ENCODE measurements at places on chromosomes 12 and 14.

DNA sequence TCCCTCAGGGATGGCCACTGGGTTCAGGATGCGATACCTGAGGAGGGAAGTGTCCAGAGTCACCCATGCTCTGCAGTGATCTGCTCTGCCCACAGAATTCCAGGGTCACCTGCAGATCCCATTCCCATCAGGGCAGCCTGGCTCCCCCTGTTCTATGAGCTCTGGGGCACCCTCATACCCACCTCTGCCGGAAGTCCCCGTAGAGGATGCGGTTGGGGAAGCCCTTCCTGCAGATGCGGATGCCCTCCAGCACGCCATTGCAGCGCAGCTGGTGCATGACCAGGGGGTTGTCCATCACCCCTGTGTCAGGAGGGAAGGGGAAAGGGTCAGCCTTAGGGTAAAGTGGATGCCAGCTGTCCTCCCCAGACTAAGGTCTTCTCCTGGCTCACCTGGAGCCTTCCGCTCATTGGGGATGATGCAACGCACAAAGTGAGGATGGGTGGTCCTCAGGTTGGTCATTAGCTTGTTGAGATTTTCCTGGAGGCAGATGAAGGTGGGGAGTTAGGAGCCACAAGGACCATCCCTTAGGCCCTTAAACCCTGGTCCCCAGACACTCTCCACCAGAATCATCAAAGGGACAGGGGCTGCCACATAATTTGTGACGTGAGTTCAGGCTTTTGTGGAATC, 11.2 kb downstream of the MYH6 start:
- no peak for DNase-seq

DNA sequence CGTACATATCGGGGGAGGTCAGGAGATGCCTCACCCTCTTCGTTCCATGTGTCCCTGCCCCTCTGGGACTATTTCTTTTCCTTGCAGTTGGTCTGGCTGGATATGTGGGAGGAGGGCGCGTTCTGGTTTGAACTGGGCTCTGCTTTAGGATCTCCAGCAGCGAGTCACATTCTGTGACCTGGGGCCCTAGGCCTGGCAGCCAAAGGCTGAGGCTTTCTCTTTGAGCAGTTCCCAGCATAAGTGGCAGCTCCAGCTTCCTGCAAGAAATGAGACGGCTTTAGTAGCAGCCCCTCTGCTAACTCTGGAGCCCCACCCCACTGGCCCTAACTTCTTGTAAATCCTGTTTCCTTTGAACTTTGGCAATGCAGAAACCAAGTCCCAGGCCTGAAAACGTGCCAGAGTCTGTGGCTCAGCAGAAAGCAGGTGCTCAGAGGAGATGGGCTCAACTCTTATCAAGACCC, 274.8 kb downstream of the DPF3 start:
- no peak for DNase-seq

DNA sequence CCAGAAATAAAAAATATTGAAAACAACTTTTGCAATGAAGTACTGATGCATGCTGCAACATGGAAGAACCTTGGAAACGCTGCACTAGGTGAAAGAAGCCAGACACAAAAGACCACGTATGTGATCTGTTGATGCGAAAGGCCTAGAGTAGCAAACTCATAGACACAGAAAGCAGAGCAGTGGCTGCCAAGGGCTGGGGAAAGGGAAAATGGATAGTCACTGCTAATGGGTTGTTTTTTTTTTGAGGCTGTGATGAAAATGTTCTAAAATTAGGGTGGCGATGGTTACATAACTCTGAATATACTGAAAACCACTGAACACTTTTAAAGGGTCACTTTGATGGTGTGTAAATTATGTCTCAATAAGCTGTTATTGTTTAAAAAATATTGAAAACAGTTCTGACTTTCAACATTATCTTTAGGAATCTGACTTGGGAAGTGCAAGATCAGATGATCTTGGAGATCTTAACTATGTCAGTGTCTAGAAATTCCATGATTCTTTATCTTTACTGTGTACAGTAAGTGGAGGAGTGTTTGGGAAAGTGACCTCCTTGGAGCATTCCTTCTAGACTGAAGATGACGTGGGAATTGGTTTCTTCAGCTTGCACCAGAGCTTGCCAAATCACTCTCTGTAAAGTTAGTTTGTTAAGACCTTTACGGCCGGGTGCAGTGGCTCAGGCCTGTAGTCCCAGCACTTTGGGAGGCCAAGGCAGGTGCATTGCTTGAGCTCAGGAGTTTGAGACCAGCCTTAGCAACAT, 12.4 kb downstream of the MLXIP start:
- no peak for DNase-seq

DNA sequence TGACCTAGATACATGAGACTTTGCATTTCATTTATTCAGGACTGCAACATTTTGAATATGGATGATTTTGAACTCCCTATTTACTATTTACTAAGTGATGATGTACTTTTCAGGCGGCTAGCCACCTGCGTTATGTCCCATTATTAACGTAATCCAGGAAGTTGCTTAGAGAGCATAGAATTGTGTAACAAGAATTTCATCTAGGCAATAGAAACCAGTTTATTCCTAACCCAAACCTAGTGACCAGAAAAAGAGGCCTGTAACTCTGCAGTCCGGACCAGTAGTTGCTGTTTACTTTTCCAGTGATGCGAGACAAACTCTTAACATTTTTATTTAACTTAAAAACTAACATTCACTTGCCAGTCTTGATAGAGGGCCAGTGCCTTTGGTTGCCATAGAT, 12.3 kb downstream of the NUDT4 start:
- DNase-seq: no peak

DNA sequence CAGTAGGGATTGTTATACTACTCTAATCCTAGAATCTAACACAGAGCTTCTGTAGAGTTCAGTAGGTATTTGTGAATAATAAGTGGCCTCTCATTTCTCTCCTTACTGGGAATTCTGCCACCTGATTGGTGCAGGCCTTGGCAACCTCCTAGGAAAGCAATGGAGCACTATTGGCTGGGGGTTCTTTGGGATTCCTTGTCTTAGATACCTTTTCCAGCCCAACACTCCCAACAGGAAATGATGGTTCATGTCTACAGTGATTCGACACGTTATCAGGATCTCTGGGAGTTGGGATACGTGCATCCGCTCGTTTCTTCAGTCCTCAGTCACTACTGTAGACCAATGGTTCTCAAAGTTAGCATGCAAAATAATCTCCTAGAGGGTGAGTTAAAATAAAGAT, 67.4 kb downstream of the ELK3 start:
- no peak for DNase-seq

- DNase-seq: no peak
Observed at GRCh38 chr12:96210376-96211055, 16.3 kb downstream of the ELK3 start.

DNA sequence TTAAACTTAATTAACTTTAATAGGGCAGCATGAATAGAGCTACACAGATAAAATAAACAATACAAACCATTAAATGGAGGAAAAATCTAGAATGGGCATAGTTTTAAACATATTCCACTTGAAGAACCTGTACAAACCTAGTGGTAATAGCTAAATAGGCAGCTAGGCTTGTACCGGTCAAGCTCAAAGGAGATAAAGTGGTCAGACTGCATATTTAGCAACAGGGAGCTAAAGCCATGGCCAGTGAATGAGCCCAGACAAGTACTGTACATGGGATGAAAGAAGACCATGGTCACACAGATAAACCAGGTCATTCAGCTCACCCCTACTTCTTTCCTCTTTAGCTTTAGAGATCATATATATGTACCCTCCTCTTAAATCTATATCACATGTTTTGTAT, 186.6 kb upstream of the KRR1 start:
- no peak for DNase-seq

- no peak for DNase-seq
Observed at GRCh38 chr12:11497995-11498394, 102.6 kb upstream of the PRB2 start.

GRCh38 chr14:65045006-65045405, 57.3 kb downstream of the MAX start:
- no peak for DNase-seq

DNA sequence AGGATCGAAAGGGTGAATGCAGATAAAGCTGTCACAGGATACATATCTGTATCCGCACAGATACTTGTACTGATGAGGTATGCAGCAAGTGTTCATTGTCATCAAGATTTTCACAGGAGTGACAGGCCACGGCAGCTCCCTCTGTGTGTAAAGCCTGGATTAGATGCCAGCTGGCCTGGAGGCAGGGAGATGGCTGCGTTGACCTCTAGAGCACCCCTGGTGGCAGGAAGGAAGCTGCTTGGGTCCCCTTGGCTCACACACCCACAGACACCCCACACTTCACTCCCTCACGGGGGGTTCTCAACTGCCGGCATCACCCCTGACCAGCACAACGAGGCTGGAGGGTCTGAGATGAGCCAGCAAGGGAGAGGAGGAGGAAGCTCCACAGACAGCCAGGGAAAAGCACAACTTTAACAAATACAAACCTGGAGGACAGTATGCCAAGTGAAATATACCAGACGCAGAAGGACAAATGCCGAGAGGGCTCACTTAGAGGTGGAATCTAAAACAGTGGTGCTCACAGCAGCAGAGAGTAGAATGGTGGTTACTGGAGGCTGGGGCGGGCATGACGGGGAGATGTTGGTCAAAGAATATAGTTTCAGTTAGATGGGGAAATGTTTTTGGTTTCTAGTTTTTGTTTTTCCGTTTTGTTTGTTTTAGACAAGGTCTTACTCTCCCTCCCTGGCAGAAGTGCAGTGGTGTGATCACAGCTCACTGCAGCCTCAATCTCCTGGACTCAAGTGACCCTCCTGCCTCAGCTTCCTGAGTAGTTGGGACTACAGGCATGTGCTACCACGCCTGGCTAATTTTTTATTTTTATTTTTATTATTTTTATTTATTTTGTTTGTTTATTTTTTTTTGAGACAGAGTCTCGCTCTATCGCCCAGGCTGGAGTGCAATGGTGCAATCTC, 45.7 kb downstream of the TEAD4 start:
- no peak for DNase-seq

All from endothelial cell (in vitro differentiated cells).